ENCODE measurements at places on chromosomes 16 and 17.

- no peak for DNase-seq
These were observed 2.8 kb upstream of the ZKSCAN2 start for GRCh38 chr16:25260416-25260815.

GRCh38 chr16:50842589-50842988 lies 100.7 kb downstream of the CYLD start:
- no peak for DNase-seq

- DNase-seq: no peak
These were observed 101.4 kb downstream of the TNFRSF13B start for GRCh38 chr17:16870253-16871245.

DNA sequence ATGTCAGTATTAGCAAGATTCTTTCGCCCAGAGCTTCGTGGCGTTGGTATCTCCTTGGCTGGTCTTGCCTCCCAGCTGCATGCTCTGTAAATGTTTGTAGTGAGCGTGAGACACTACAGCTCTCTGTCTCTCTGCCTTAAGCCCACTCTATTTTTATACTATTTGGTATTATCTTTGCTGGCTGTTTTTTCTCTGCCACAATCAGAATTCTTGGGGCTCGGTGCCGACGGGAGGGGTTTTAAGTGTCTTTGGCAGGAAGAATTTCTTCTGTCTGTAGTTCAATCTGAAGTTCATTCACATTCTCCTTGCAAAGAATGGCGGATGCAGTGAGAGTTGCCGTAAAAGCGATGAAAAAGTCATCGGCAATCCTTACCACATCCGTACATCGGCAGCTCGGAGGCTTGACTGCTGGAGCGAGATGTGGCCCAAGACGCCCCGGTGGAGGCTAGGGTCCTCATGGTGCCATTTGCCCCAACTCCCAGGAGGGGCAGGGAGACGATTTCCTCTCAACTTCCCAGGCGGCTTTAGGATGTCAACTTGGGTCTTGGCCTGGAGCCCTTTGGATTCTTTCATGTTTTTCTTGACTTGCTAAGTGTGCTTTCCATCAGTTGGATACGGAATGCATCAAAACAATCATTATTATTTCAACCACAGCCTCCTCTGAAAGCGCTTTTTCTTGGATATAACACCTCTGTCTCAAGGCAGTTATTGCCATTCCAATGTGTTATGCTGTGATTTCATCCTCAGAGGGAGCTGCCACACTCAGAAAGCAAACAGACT lies 132.3 kb upstream of the SDK2 start:
- DNase-seq: no peak

GRCh38 chr17:50767030-50767429 lies 288 bp downstream of the ANKRD40CL start:
- no peak for DNase-seq

Measured in DMS 273 treated with DMSO at 0.1 percent for 48 hours (cell line).